ENCODE measurements at places on chromosomes 7 and 10.

DNA sequence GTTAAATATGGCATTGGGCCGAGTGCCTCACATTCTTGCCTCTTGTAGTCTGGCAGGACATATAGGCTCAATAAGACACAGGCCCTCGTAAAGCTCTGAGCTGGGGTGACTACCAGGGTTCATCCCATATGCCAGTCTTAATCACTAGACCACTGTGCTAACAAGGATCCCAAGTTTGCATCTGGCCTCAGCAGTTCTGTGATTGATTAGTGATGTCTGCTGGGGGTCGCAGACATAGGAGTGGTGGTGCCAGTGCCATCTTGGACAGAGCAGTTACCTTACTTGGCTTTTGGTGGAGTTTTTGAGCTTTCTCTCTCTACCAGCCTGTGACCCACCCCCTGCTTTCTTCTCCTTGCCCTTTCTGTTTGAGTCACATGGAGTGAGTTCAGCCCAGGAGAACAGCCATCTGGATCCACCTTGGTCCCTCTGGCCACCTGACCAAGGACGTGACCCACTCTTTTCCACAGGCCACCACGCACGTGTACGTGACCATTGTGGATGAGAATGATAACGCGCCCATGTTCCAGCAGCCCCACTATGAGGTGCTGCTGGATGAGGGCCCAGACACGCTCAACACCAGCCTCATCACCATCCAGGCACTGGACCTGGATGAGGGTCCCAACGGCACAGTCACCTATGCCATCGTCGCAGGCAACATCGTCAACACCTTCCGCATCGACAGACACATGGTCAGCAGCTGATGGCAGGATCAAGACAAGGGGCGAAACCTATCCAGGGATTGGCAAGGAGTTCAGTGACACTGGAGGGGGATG is 4.1 kb upstream of the VSIR start:
- DNase-seq, result no peak

GRCh38 chr7:92557808-92558362 is 29.3 kb downstream of the RBM48 start:
- peak; percentile 50 for DNase-seq

- DNase-seq, result no peak
Observed at GRCh38 chr7:137747359-137748031, 99.3 kb downstream of the DGKI start.

GRCh38 chr10:9126728-9127127 is 1072.2 kb downstream of the GATA3 start:
- DNase-seq, result no peak

DNA sequence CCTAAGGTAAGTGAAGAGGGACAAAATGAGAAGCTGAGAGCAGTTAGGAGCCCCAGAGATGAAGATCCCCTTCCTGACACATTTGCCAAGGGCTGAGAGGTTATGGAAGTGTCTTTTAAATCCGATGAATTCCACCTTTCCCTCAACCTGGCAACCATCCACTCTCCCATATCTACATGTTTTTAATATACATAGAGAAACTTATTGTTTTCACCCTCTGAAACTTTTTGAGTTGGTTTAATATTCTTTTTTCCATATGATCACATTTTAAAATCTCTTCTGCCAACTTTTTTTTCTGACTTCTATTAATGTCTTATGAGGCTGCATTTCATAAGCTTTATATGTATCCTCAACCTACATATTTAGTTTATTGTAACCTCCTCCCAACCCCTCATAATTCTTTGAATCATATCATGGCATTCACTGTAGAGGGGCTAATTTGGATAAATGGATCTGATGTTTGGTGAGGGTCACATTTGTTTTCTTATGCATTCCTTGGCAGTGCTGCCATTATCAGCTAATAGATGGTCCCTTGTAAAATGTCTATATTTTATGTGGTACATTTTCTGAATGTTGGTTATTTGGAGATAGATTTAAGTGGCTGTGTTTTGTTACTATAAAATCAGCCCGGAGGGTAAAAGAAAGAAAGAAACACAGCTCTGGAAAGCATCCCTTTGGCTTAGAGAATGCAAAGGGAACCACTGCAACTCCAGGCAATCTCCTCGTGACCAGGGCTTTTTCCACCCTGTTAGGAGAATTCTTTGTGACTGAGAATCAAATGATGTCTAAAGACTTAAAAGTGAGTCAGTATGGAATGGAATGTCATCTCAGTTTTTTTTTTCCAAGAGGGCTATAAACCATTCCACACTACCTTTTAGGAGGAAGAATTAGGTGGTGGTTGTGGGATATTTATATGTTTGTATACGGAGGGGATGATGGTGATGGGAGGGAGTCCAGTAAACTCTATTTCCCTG is 334.4 kb downstream of the SUGCT start:
- no peak for DNase-seq

GRCh38 chr10:92538231-92538958 is 35.5 kb downstream of the IDE start:
- no peak for DNase-seq

- DNase-seq, result peak; percentile 77
Observed at GRCh38 chr10:7464691-7465090, 53.9 kb upstream of the SFMBT2 start.

- DNase-seq, result no peak
Observed at GRCh38 chr10:98431016-98431415, 15.7 kb downstream of the HPS1 start.

DNA sequence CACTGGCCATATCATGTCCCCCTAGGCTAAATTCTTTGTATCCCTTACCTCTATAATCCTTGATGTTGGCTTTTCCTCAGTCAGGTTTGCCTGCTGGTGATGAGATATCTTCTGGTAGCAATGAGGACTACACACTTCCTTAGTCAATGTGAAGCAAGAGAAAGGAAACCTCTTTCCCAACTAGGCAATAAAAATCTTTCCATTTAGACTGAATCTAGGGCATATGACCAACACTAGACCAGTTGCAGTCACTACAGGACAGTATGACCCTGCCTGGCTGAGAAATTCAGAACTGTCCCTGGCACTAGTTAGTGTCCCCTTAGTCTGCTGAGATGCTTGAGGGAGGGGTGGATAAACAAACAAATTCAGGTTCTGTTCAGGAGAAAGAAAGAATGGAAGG is 142.6 kb downstream of the RNLS start:
- no peak for DNase-seq

Data from testis (tissue), 5 donors.